ENCODE measurements at places on chromosomes 4 and X.

GRCh38 chrX:106906361-106906760, 3.2 kb upstream of the RIPPLY1 start:
- no peak for DNase-seq

DNA sequence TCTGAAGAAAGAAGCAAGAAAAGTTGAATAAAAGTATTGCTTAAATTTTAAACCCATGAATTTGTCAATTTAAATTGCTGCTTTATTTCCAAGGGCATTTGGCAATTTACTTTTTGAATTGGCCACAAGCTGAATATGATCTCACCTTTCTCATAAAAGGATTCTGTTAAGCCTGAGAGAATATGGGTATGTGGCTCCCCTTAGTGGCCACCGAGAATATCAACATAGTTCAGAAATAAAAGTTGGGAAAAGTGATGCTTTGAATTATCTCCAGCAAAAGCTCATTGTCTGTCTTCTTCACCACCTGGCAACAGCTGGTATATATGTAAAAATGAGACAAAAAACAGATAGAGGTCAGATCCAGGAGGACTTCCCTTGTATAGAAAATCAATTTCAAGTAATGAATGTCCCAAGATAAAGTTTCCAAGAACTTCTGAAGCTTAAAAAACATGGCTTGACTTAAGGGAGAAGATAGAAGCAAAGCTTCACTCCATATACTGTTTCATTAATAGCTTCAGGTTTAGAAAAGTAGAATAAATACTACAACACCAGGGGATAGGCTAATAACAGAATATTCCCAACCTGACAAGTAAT, 290.7 kb upstream of the FAM241A start:
- no peak for DNase-seq

GRCh38 chr4:132333724-132334047, 815.4 kb upstream of the PCDH10 start:
- DNase-seq, result no peak

DNA sequence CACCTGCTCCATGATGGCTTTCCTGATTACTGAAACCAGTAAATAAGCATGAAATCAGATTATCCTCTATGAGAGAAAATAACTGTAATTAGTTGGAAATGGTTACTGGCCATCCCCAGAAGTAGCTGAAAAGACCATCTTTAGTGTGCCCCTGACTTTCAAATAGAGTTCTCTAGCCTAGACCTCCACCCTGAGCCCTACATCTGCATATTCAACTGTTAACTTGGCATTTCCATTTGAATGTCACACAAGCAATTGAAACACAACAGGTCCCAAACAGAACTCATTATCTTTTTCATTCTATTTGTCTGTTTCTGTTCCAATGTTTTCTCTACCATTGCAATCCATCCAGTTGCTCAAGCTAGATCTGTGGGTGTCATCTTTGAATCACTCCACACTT, 952.3 kb downstream of the RPA4 start:
- DNase-seq, result no peak

DNA sequence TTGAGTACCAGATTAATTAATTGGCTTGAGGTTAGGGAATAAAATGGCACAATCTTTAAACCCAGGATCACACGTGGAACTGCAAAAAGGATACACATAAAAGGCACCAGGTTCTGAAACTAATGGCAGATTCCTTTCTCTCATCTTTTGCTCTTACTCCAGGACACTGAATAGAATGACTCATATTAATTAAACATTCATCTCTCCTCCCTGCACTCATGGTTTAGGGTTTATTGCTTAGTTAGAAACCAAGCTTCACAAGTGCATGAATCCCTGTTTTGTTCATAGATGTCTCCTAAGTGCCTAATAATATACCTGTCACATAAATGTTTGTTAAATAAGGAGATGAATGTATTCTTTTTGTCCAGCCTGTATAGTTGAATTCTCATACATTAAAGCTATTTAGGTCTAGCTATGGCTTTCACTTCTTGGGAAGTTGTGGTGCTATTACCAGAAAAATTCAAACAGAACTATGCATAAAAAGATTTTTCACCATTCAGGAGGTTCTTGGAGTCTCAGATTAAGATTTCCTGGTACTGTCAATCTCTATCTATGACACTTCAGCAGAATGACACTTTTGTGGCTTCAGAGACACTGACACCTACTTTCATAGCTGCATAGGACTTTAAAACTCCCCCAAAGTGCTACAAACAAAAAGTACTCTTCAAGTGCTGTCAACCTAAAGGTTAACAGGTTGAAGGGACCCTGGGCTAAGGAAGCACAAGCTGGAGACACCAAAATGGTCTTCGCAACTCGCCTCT, 7.4 kb downstream of the CORIN start:
- no peak for DNase-seq

GRCh38 chr4:20883677-20884076, 183.4 kb downstream of the PACRGL start:
- DNase-seq, result no peak

DNA sequence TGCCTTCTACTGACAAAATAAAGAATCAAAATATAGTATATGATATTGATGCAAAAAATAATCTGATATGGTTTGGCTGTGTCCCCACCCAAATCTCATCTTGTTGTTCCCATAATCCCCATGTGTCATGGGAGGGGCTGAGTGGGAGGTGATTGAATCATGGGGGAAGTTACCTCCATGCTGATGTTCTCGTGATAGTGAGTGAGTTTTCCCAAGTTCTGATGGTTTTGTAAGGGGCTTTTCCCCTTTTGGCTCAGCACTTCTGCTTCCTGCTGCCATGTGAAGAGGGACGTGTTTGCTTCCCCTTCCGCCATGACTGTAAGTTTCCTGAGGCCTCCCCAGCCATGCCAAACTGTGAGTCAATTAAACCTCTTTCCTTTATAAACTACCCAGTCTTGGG, 70.2 kb downstream of the TMEM165 start:
- no peak for DNase-seq

DNA sequence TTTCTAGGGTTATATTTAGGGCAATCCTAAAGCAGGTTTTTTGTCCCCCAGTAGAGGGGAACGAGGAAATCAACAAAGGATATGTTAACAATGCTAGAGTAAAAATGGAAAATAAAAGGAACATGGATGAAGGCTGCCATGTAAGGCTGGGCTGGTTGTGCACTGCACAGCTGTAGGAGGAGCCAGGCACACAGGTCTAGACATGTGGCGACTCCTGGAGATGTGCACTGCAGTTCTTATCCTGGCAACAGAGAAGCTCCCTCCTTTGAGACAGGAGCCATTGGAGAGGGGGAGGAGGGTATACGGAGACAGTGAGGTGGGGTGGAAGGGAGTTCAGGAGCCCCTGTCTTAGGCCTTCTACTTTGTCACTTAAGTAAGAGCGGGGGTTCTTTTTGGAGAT, 65.9 kb downstream of the NAT8L start:
- no peak for DNase-seq

- DNase-seq, result no peak
Measured at GRCh38 chr4:183097231-183098018, 1.6 kb upstream of the WWC2 start.

- DNase-seq, result no peak
Measured at GRCh38 chr4:112807083-112807482, 170.1 kb downstream of the LARP7 start.

DNA sequence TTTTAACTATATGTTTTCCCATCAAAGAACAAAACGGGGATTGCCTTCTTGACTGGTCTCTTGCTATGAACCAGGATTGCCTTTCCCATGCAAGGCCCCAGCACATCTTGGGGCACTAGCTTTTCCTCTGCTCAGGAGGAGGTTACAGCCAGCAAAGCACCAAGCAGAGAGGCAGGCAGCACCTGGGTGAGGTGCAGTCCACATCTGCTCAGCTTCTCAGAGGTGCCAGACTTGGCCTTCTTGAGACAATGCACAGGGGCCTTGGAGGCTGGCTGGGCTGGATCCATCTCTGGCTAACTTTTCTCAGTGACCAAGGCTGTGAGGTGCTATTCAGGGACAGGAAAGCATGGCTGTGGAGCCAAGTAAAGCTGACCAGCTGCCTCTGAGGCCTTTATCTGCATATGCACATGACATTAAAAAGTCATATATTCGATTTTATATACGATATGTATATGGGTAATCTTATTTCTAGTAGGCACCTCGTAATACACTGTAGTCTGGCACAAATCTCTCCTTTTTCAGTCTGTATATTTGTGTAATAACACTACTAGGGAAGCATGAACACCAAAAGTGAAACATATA, 86.9 kb downstream of the CC2D2A start:
- DNase-seq, result no peak

- DNase-seq, result no peak
Measured at GRCh38 chr4:65943076-65943475, 272.8 kb upstream of the EPHA5 start.

DNA sequence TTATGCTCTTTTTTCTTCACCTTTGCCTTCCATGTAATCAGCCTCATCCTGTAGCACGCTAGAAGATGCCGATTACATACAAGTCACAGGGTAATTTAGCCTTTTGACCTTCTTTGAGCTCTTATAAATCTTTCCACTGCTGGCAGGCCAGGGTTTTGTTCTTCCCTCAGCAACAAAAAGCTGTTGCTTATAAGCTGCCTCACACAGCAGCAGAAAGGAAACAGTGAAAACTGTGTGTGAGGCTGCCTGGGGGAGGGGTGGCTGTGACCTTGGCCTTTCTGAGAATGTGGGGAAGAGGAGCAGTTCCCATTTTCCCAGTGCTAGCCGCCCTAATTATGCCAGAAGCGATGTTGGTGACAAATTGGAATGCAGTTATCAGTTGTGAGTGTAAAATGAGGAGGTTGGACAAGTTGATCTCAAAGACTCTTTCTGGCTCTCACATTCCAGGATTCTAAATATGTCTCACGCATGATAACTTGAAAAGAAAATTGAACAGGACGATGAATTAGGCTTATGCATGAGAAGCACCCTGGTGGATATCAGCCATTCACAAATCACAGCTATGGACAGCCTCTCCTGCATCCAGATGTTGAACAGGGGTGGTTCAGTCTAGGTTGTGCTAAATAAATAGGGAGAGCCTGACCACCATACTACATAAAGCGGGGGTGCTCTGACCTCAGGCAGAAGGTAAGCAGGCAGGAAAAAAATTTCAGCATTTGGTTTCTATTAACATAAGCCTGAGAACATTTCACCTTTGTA, 25.7 kb downstream of the SLITRK2 start:
- DNase-seq, result no peak

- DNase-seq, result no peak
Measured at GRCh38 chr4:182975806-182976205, 58.6 kb upstream of the DCTD start.

GRCh38 chr4:59068722-59069418, 1958.7 kb upstream of the IGFBP7 start:
- DNase-seq, result no peak

DNA sequence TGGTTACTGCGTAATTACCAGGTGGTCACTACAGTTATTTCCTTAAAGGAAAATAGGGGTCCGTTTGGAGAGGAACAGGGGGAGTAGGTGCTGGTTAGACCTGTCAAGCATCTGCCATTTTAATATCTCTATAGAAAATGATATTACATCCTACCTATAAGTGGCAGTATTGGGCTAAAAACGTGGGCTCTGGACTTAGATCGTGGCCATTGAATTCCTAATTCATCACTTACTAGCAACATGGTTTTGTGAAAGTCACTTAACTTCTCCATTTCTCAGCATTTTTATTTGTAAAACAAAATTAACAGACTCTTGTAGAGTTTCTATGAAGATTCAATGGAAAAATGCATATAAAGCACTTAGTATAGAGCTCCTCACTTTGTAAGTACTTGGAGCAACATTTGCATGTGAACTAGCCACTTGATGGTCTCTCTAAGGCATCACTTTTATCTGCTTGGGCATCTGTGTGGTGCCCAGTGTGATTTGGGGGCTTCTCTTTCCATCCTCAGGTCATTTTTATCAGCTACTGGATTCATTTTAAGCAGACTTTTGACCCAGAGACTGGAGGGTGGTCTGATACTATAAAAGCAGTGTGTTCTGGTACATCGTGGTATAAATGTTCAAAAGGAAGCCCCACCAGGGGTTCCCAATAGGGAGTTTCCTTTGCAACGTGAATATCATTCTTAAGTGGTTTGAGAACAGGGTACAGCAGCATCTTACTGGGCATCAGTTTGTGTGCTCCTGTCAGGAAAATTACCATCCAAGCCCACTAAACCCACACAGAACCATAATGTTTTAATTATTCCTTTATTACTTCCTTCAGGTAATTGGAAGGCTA, 42.7 kb upstream of the RASSF6 start:
- peak; percentile 10 for DNase-seq

- no peak for DNase-seq
Measured at GRCh38 chrX:69255441-69256290, 90.4 kb upstream of the PJA1 start.

GRCh38 chr4:138875891-138876608, 139.5 kb upstream of the NOCT start:
- no peak for DNase-seq

DNA sequence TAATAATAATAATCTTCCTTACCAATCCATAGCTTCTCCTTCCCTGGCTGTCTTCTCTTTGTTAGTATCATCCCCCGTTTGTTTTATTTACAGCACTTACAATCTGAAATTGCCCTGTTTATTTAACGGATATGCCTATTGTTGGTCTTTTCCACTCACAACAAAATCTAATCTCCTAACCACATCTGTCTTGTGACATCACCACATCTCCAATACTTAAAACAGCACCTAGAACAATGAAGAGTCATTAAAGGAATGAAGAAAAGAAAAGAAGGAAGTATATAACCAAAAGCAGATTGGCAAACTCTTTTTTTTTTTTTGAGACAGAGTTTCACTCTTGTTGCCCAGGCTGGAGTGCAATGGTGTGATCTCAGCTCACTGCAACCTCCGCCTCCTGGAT, 38.7 kb upstream of the JADE1 start:
- DNase-seq, result no peak

DNA sequence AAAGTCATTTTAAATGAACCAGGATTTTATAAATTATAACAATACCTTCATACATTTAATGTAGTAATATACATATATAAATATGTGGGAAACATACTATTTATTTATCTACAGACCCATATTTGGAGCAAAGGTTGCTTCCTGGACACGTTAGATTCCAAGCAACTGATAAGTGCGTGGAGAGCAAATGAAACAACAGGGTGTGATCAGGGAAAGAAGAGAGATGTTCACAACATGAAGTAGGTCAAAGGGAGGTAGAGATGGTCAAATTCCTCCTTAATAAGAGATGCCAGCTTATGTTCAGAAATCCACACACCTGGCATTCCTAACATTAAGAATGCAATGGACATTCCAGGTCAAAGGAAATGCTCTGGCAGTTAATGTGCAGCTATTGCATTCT, 53.1 kb upstream of the HPGD start:
- DNase-seq, result no peak

DNA sequence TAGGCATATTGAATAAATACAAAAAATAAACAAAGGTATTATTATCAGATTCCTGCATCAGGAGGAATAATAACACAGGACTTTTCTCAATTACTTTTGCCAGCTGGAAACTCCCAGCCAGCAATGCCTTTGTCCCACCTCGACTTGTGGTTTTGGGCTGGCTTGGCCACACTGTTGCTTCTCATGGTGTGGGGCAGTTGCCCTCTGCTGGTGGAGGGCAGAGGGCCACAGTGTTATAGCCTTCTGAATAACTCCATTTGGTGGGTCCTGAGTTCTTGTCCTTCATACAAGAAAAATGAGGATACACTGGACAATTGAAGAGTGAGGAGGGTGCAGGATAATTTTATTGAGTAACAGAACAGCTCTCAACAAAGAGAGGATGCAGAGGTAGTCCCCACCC, 1206.0 kb upstream of the ADGRL3 start:
- DNase-seq, result no peak
